ENCODE measurements at places on chromosomes 12 and 14. TPM values are rescaled to one million over a fixed set of nuclear protein-coding genes. Genes with fewer than 3 reads are reported as not detected.

The VDR gene
- 0.10 TPM for total RNA-seq

The NDRG2 gene
- 5.8 TPM for total RNA-seq

The TAS2R30 gene
- 1.7 TPM for total RNA-seq

The LRRC9 gene
- not detected for total RNA-seq

The C14orf132 gene
- not detected for total RNA-seq

The ALDH1L2 gene
- 0.45 TPM for total RNA-seq

The IRAK3 gene
- 57.3 TPM for total RNA-seq

The PLA2G1B gene
- not detected for total RNA-seq

The CCDC197 gene
- total RNA-seq: not detected

The BCAT1 gene
- 239 TPM for total RNA-seq

The AQP2 gene
- not detected for total RNA-seq

The IFNG gene
- total RNA-seq: not detected

The HOXC12 gene
- total RNA-seq: not detected

The CCDC177 gene
- 0.06 TPM for total RNA-seq

The E2F7 gene
- 32.7 TPM for total RNA-seq

The RHEBL1 gene
- 8.8 TPM for total RNA-seq

The RIC8B gene
- 14.9 TPM for total RNA-seq

The STAC3 gene
- total RNA-seq: 1,199 TPM

The KRT75 gene
- not detected for total RNA-seq

The ESR2 gene
- total RNA-seq: 11.8 TPM

The KIF26A gene
- 72.1 TPM for total RNA-seq

The NXPH4 gene
- total RNA-seq: 92.7 TPM

The C12orf54 gene
- 0.23 TPM for total RNA-seq

The TSPAN8 gene
- 0.47 TPM for total RNA-seq

The BHLHE41 gene
- 4.1 TPM for total RNA-seq

The DHRS2 gene
- total RNA-seq: 0.84 TPM

The MDGA2 gene
- total RNA-seq: 1.9 TPM

The IL26 gene
- not detected for total RNA-seq

The FSCB gene
- total RNA-seq: not detected

The GLI1 gene
- total RNA-seq: 174 TPM

The MYH6 gene
- total RNA-seq: not detected

The AKAP6 gene
- total RNA-seq: 11.4 TPM

Measured in SJCRH30 (cell line).